Astrocyte of the spinal cord (primary cell): ENCODE measurements at places on chromosomes 6 and 20.

GRCh38 chr6:11705069-11705468, 73.5 kb downstream of the ADTRP start:
- no peak for DNase-seq

DNA sequence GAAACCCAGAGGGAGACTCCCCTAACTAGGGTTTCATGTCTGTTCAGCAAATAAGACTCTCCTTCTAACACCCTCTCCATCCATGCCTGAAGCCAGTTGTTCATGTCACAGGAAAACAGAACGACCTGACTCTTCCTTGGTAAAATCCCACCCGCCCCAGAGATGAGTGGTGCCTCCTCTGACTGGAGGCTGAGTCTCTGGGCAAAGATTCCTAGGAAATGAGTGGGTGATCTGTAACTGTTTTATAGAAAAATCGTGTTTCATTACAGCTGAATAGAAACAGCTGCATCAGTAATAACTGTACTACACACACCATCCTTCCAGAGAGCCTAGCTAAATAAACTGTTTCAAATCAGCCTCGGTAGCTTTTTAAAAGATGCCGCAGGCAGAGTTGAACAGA, 37.4 kb upstream of the MRPS10 start:
- no peak for DNase-seq

GRCh38 chr6:15507221-15507620, 155.6 kb downstream of the DTNBP1 start:
- no peak for DNase-seq

GRCh38 chr20:47359530-47360296, 3.2 kb upstream of the ZMYND8 start:
- no peak for DNase-seq

DNA sequence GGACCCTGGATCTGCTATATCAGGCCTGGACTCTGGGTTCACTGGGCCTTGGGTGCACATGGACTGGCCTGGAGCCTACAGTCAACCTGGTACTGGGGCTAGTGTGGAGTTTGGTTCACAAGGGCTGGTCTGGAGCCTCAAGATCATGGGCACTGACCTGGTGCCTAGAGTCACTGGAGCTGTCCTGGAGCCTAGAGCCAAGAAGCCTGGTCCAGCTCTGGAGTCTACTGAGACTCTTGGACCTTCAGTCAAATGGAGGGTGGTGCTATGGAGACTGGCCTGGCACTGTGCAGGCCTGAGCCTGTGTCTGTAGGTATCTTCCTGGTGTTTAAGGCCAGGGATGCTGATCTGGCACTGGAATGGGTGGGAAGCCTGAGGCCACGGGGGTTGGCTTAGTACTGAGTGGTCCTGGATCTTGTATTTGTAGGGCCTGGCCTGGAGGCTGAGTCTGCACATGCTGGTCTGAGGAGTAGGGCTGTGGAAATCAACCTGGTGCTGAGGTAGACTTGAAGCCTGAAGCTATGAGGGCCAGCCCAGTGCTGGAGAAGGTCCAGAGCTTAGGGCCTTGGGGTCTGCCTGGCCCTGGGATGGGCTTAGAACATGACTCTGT, 16.5 kb upstream of the WFDC9 start:
- DNase-seq, result no peak

GRCh38 chr6:122548281-122548680, 61.9 kb upstream of the PKIB start:
- no peak for DNase-seq
